ENCODE measurements at places on chromosomes 2 and 18.

DNA sequence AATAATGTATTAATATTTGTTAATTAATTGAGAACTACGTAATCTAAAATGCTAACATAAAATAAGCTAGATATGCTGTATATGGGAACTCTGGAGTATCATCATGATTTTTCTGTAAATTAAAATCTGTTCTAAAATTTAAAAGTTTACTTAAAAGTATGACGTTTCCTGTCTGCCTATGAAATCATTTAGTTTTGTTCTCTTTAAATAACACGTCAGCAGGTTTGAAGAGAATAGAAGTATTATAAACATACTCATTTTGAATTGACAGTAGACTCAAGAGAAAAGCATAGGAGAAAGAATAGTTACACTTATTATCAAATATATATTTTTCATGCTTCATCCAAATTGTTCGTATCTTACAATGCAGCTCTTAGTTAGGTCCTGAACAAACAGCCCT, 19.1 kb upstream of the ZNF804A start:
- DNase-seq = no peak

DNA sequence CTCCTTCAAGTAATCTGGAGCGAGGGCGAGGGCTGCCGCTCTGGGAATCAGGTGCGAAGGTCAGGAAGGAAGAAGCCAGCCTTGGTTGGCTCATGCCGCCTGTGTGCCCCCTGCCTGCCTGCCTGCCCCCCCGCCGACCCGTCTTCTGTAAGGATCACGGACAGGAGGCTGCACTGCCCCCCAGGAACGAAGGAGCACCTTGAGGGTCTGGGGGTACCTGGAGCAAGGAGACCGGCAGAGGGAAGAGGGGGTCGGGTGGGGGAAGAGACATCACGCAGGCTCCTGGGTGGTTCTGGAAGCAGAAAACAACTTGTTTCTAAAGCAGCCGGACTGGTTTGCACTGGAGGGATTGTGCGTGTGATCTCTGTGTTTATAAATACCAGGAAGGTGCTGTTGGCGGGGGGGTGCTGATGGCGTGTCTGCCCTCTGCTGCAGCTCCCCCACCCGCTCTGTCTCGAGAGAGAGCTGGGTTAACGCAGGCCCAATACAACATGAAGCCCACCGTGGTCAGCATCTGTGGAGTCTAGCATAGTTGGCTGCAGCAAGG, 1.7 kb downstream of the FOSL2 start:
- no peak for DNase-seq

GRCh38 chr2:170214309-170214948, 36.5 kb downstream of the MYO3B start:
- no peak for DNase-seq

DNA sequence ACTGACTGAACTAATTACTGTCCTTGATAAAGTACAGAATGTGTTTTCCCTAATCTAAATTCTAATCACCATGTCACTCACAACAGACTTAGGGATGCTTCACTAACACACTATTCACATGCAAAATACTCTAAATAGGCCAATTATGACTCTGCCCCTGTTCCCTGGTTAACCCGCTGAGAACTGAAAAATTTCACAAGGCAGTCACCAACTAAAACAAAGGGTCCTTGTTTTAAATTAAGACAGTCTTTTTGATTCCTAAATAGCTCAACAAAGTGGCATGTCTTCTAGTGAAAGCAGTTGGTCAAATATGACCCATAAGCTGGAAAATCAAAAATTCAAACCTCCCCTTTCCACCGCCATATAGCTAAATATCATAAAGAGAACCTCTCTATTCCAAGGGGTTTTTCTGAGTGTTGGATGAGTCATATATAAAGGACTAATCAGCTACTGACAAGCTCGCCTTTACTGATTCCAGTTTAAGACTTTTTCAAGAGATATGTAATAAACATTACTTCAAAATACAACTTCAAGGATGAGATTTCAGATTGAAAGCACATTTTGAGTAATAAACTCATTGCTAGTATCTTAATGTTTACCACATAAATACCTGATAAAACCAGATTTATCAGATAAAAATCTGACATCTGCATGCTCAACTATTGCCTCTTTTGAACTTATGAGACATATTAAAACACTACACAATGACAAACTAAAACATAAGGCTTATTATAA, 235.8 kb downstream of the TCF4 start:
- DNase-seq = no peak

DNA sequence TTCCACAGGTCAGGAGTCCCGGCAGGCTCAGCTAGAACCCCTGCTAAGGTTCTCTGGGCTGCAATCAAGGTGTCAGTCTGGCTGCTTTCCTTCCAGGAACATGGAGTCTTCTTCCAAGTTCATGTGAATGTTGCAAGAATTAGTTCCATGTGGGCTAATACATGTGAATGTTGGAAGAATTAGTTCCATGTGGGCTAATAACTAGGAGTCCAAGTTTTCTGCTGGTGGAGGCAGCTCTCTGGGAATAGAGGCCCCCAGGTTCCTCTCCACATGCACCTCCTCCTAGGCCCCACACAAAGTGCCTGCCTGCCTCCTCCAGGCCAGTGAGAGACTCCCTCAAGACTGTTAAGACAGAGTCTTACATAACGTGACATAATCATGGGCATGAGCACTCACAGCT, 140.8 kb upstream of the SLC35G4 start:
- DNase-seq = no peak

DNA sequence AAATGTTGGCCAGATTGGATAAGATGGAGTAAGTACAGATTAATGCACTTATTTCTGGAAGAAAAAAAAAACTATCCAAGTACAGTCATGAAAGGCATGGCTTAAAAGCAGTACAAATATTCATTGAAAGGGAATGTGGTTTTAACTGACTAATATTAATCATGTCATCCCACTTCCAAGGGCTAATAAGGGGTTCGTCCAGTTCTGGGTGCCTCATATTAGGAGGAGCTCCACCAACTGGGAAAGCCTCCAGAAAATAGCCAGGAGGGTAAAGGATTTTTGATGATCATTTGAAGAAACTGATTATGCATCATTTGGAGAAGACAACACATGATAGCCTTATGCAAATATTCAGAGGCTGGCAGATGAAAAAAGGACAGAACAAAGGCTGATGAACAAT, 115.2 kb upstream of the ARL5A start:
- no peak for DNase-seq

DNA sequence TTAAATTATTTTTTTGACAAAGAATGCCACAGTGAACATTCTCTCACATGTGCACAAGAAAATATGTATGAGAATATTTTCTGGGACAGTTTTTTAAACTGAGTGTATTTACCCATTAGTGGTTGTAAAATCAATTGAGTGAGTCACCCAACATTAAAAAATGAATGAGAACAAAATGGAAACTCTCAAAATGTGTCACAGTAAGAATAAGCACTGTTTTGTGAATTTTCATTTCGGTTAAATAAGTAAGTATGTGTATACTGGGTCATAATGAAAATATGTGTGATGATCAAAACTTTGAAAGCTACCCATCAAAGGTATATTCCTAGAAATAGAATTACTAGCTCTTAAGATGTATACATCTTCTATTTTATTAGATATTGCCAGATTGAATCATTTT, 11.6 kb downstream of the BABAM2 start:
- DNase-seq = no peak

- no peak for DNase-seq
Observed at GRCh38 chr18:35050705-35051195, 9.5 kb downstream of the MAPRE2 start.

- DNase-seq = no peak
Observed at GRCh38 chr2:189466656-189467055, 25.4 kb downstream of the WDR75 start.

- DNase-seq = no peak
Observed at GRCh38 chr2:145026456-145027455, 506.8 kb upstream of the ZEB2 start.

- no peak for DNase-seq
Observed at GRCh38 chr2:160703648-160704585, 210.3 kb upstream of the RBMS1 start.
